ENCODE measurements at places on chromosomes 13 and 19.

- no peak for DNase-seq
These were observed 181.5 kb upstream of the TSHZ3 start for GRCh38 chr19:31530781-31531180.

DNA sequence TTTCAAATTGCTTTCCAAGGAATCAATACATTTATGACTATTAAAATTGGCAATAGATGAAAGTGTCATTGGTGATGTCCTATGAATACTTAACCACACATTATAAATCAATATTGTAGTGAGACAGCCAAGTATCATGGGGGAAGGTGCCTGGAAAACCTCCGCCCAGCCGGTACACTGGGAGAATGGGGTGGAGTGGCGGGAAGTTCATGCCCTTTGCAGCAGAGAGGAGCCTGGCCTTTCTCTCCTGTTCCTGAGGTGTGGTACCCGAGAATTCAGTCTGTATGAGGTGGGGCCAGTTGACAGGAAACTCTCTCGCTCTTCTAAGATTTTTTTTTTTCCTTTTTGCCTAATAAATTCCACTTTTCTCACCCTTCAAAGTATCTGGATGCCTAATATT lies 25.4 kb upstream of the ABCC4 start:
- DNase-seq: no peak

- DNase-seq: no peak
These were observed 5.4 kb upstream of the ICAM3 start for GRCh38 chr19:10344780-10345179.

- DNase-seq: no peak
These were observed 175.8 kb downstream of the DCT start for GRCh38 chr13:94303644-94304174.

- peak; percentile 50 for DNase-seq
These were observed 101.8 kb downstream of the FAM216B start for GRCh38 chr13:42883142-42883541.

- no peak for DNase-seq
These were observed 2.1 kb upstream of the PTBP1 start for GRCh38 chr19:795073-795611.

DNA sequence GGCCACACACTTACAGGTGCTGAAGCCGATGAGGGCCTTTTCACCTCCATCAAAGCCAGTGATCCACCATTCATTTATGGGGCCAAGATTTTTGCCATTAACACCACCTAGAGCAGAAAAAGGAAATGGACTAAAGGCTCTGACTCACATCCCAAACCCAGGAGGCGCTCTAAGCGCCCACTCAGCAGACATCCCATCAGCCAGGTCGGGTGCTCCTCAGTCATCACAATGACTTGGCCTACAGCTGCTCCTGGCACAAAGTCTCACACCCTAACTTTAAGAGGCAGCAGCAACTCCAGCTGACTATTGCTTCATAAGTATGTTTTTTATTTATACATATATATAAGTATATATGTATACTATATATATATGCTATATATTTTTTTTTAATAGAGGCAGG lies 36.1 kb upstream of the EIF3G start:
- DNase-seq: no peak
